ENCODE measurements at places on chromosomes 5 and 9.

DNA sequence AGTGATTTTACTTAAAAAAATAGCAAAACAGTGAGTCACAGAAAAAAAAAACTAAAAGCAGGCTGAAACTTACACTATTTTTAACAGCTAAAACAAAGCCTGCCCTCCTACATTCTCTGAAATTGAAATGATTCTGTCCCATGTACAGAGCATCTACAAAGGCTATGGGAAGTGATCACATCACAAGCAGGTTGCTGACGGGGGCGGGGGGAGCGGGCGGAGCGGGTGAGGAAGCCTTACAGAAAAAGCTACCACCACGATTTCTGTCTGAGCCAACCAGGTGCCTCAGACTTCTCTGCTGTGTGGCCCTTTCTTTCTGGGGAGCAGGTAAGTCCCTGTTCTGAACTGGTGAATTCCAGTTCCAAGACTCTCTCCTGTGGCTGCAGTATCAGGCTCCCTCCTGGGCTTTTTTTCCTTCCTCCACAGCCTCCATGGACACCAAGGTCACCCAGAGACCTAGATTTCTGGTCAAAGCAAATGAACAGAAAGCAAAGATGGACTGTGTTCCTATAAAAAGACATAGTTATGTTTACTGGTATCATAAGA lies 104.9 kb downstream of the ANKRD18B start:
- DNase-seq: no peak

DNA sequence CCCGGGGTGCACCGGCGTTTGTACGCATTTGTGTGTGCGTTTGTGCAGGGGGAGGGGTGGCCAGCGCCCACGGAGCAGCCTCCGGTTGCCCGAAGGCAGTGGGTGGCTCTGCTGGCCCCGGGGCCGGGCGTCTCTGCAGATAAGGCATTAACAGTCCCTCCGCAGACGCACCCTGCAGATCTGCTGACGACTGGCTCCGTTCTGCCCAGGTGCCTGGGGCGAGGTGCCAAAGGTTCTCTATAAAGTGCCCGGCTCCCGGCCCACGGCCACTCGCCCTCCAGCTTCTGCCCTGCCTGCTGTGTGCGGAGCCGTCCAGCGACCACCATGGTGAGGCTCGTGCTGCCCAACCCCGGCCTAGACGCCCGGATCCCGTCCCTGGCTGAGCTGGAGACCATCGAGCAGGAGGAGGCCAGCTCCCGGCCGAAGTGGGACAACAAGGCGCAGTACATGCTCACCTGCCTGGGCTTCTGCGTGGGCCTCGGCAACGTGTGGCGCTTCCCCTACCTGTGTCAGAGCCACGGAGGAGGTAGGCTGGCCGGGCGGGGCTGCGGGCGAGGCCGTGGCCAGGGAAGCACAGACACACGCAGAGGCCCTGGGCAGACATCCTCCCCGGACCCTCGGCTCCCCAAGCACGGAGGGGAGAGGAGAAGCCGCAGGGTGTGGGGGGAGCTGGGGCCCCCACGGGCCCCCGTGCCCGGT lies at the start of gene SLC6A19:
SLC6A19 (plus strand) TSS at position 269 of the 699 bp plus-strand sequence; CDS start at position 325, 56 bp downstream.
- no peak for DNase-seq

GRCh38 chr5:173963182-173963838 lies 25.7 kb upstream of the C5orf47 start:
- no peak for DNase-seq

- DNase-seq: no peak
These were observed 1.2 kb upstream of the AGPAT2 start for GRCh38 chr9:136688274-136689107.

DNA sequence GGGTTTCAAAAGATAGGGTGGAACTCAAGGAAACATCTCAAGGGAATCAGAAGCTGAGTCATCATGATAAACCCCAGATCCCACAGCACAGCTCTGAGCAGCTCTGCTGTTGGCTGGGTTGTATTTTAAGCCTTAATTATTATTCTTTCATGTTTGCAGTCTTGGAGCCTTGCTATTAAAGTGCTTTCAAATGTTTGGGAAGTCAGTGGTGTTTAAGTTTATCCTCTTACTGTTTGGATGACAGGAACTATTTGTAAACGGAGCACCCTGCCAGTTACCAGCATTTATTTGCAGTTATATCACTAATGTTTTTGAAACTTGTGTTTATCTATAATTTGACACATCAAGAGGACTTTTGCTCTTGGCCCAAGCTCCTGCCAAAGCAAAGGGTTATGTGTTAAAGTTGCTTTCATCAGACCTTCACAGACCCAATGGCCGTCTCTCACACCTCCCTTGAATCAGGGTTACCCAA lies 141.1 kb upstream of the SPDL1 start:
- DNase-seq: no peak

DNA sequence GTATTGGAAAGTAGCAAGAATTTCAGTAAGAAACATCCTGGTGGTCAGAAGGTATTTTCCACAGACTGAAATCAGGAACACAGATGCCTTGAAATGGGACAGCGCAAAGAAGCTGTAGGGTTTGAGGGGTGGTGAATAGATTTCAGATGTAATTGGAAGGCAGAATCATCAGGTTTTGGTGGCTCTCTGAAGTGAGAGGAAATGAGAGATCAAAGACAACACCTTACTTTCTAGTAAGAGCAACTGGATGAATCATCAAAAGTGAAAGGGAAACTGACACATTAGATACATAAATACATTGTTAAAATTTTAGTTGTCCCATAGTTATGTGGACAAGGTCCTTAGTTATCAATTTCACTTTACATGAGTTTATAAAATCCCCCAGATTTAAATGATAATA lies 188.2 kb upstream of the SLC27A6 start:
- DNase-seq: no peak

GRCh38 chr5:76393035-76393680 lies 9.9 kb upstream of the IQGAP2 start:
- no peak for DNase-seq

DNA sequence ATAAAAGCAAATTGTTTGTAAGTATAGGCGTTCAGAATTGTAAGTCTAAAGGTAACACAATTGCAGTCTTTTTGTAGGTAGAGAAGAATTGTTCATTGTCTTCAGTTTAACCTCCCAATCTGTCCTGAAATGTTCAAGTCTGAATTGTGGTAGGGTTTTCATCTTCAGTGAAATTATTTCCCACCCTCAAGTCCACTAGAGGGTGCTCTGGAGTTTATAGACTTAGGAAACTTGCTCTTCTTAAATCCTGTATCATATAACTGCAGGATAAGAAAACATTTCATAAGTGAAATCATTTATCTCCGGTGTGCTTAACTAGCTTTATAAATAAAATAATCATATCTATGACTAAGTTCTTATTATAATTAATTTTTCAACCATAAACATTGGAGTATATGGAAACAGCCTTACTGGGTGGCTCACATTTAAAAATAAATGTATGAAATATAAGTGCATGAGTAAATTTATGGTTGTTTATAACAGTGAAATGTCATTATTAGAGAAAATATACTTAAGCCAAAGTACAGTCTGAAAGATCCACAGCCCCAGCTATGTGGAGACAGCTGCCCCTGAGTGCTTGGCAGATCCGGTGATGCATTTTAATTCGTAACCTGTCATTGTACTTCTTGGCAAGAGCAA lies 182.4 kb upstream of the OTULINL start:
- DNase-seq: no peak

GRCh38 chr9:133140174-133140505 lies 19.1 kb upstream of the RALGDS start:
- no peak for DNase-seq

- no peak for DNase-seq
These were observed 71.6 kb downstream of the ERCC6L2 start for GRCh38 chr9:95947118-95947517.
